ENCODE measurements at places on chromosomes 1 and 21. TPM values are rescaled to one million over a fixed set of nuclear protein-coding genes. Genes with fewer than 3 reads are reported as not detected.

The COL9A2 gene
- 0.19 TPM for total RNA-seq

The NEXN gene
- 6.8 TPM for total RNA-seq

The MPL gene
- total RNA-seq, result not detected

The NBPF4 gene
- 0.25 TPM for total RNA-seq

The RAP1GAP gene
- 13.8 TPM for total RNA-seq

The FAM177B gene
- not detected for total RNA-seq

The ADAMTS5 gene
- total RNA-seq, result not detected

The WDR64 gene
- not detected for total RNA-seq

The PRELP gene
- total RNA-seq, result not detected

The SOAT1 gene
- total RNA-seq, result 33.5 TPM

The RGS4 gene
- total RNA-seq, result not detected

The SORT1 gene
- 4.4 TPM for total RNA-seq

The KCNE2 gene
- not detected for total RNA-seq

The LYPD8 gene
- total RNA-seq, result not detected

The PLD5 gene
- 1.6 TPM for total RNA-seq

The SLAMF9 gene
- 0.41 TPM for total RNA-seq

The KCND3 gene
- total RNA-seq, result not detected

The NTMT2 gene
- not detected for total RNA-seq

The LRRC3 gene
- total RNA-seq, result 1.3 TPM

The MCOLN2 gene
- total RNA-seq, result 1.7 TPM

The UMODL1 gene
- total RNA-seq, result not detected

The ASB17 gene
- total RNA-seq, result not detected

The LCE1E gene
- 0.08 TPM for total RNA-seq

The UBXN10 gene
- total RNA-seq, result not detected

The MMP23B gene
- 0.92 TPM for total RNA-seq

The DFFA gene
- 26.1 TPM for total RNA-seq

The WDR77 gene
- 53.9 TPM for total RNA-seq

The DAB1 gene
- total RNA-seq, result not detected

The PAFAH2 gene
- 7.3 TPM for total RNA-seq

The FLG2 gene
- total RNA-seq, result not detected

The APOBEC4 gene
- not detected for total RNA-seq

The ZNF684 gene
- total RNA-seq, result 2.6 TPM

The CLEC20A gene
- not detected for total RNA-seq

The ARHGAP29 gene
- 20.2 TPM for total RNA-seq

The ALPL gene
- total RNA-seq, result 0.31 TPM

The TMEM81 gene
- total RNA-seq, result 2.6 TPM

The CFAP74 gene
- total RNA-seq, result not detected
